ENCODE measurements at places on chromosomes 16 and 17. TPM values are rescaled to one million over a fixed set of nuclear protein-coding genes. Genes with fewer than 3 reads are reported as not detected.

The AURKB gene
- total RNA-seq, result 30.4 TPM

The NTN1 gene
- total RNA-seq, result 3.0 TPM

The ALDH3A1 gene
- total RNA-seq, result 1.6 TPM

The LYRM9 gene
- total RNA-seq, result 22.7 TPM

The CSH2 gene
- total RNA-seq, result not detected

The KIF2B gene
- total RNA-seq, result not detected

The AIPL1 gene
- total RNA-seq, result not detected

The PRDM7 gene
- total RNA-seq, result not detected

The ABCA3 gene
- 2.3 TPM for total RNA-seq

The SYNGR3 gene
- 4.8 TPM for total RNA-seq

The LPO gene
- not detected for total RNA-seq

The NARF gene
- total RNA-seq, result 33.1 TPM

The EVPL gene
- total RNA-seq, result under 0.01 TPM

The SLC2A4 gene
- 0.44 TPM for total RNA-seq

The CA4 gene
- not detected for total RNA-seq

The SGF29 gene
- 11.2 TPM for total RNA-seq

The KRT13 gene
- total RNA-seq, result 0.15 TPM

The IGF2BP1 gene
- total RNA-seq, result 3.3 TPM

The KCNG4 gene
- not detected for total RNA-seq

The IL17C gene
- not detected for total RNA-seq

The KRTAP4-9 gene
- not detected for total RNA-seq

The HOXB9 gene
- total RNA-seq, result under 0.01 TPM

The SLX1A gene
- total RNA-seq, result 55.4 TPM

The FOXO3B gene
- 3.8 TPM for total RNA-seq

The KRTAP4-3 gene
- not detected for total RNA-seq

The CLEC10A gene
- total RNA-seq, result not detected

Data from smooth muscle cell of trachea (primary cell).